NCI-H2029 (cell line): ENCODE measurements at places on chromosomes 12 and 14.

DNA sequence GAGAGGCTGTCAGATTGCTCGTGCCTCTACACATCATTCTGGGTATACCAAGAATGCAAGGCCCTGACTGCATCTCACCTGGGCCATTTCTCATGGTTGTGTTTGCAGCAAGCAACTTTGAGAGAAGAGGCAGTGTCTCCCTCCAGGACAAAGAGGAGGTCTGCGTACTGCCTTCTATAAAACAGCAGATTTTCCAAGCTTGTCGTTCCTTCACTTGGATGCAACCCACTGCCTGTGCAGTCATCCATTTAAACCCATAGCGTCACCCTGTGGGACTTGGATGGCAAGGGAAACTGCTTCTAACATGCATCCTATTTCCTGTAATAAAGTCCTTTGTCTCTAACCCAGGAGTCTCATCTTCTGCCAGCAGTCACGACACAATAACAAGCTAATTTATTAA, 1.3 kb downstream of the POMT2 start:
- no peak for DNase-seq

DNA sequence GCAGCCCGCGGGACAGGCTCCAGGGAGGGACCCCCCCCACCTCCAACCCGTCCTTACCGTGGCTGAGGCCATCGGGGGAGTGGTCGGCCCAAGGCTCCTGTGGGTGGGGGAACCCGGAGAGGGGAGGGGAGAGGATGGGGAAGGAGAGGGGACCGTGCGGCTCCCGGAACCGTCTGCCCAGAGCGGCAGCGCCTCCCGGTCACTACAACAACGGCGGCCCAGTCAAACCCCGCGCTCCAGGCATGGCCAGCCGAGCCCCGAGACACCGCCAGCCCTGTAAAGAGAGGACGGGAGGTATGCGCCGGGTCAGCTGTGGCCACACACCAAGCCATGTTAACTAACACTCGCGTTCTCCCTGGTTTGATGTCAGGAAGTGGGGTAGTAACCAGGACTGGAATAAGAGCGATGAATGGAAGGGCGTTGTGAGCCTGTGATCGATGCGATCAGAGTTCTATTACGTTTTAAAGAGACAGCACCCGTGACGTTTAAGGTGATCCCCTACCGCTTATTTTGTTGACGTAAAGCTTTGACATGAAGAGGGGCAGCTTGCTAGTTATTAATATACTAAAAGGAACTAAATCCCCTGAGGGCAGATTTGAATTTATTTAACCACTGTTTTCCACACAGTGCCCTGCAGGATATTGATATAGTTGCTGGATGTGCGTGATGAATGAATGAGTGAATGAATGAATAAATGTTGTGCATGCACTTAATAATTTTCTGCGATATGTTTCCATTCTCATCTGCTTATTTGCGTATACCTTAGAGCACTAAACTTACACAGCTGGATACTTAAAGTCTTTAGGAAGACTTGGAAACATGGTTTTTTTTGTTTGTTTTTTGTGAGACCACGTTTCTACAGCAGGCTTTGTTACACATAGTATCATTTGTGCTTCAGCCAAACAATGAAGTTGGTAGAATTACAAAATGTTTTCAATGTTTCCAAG, at the start of gene POC1B:
POC1B (minus strand) TSS at position 224 of the 947 bp plus-strand sequence; CDS start at position 72, 152 bp downstream.
- peak; percentile 70 for DNase-seq

DNA sequence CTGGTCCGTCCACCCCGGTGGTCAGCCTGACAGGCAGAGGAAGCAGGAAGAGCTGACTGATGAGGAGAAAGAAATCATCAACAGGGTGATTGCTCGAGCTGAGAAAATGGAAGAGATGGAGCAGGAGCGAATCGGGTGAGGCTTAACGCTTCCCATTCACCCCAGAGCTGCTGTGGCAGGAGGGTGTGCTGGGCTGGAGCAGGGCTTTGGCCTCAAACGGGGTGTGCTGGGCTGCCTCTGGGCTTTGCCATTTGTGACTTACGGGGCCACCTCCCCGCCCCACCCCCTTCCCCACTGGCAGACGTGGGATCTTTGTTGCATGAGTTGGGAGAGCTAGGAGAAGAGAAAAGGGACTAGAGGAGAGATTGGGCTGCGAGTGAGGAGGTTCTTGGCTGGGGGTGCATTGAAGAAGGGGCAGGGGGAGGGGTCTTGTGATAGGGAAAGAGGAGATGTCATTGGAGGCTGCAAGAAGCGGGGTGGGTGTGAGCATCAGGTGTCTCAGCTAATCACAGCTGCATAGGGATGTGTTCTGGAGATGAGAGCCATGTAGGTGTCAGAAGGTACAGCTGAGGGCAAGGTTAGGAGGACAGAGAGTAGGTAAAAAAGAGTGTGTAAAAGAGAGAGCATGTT, 56.3 kb downstream of the RPH3A start:
- DNase-seq = no peak

- peak; percentile 39 for DNase-seq
Measured at GRCh38 chr12:121712461-121713256, at the start of gene TMEM120B. Gene TMEM120B, plus strand, starts transcription at chr12:121712752. Its CDS starts 144 bp downstream, at chr12:121712896.

- DNase-seq = no peak
Measured at GRCh38 chr12:128974881-128975280, 121.6 kb downstream of the GLT1D1 start.

GRCh38 chr14:95192311-95192710, 35.0 kb upstream of the DICER1 start:
- DNase-seq = no peak

- no peak for DNase-seq
Measured at GRCh38 chr12:94289461-94290312, 141.3 kb downstream of the PLXNC1 start.

- no peak for DNase-seq
Measured at GRCh38 chr14:89422181-89422951, 5.3 kb upstream of the FOXN3 start.

- DNase-seq = peak; percentile 55
Measured at GRCh38 chr12:95918194-95918993, 24.0 kb downstream of the CCDC38 start.

DNA sequence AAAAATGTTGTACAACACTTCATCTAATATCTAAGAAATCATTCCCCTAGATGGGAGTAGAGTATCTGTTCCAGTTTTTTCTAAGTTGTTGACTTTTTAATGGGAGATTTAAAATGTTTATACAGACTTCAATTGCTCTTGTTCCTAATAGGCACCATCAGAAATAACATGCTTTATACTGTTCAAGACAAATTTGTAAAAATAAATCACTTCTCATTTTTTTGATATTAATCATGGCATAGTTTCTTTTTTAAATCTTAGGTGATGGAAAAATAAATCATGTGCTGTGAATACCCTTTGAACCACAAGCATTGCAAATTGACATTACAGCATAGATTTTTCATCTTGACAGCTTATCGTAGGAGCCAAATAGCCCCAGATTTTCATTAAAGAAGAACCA, 473.5 kb upstream of the MGAT4C start:
- DNase-seq = no peak

GRCh38 chr14:24231263-24232120, 675 bp downstream of the NEDD8 start:
- no peak for DNase-seq

DNA sequence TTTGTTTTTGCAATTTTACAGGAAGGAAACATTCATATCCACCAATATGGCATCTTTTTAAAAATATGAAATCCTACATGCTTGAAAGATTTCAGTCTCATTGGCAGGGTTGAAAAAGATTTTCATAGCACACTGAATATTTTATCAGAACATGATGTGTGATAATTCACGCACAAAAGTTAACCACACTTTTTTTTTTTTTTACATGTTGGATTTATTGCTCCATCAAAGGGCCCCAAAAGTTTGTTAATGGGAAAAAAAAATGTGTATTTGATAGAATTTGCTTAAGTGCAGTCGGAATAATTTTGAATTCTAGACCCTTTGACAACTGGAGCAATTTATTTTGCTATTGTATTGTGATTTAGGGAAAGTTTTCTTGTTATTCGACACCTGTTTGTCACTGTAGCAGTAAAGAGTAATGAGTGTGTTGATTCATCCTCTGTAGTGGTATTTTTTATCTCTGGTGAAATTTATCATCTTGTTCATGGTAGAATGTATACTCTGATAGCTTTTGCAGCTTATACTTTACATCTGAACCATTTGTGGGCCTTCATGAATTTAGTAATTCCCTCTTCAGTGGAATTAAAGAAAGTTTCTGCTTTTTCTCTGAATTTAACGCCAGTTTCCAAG, 1.1 kb downstream of the EML1 start:
- DNase-seq = no peak

DNA sequence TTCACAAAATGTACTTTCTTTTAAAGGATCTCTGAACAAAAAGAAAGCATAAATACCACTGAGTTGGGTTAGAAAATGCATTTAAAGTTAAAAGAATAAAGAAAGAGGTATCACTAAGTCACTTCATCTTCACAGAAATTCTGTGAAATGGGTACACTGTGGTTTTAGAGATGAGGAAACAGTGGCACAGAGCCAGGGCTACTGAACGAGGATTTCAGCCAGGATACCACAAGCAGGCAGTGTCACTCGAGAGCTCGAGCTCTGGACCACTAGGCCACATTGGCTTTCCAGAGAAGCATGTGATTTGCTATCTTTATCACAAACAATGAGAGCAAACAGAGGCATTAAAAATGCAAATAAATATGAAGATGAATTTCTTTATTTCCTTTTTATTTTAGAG, 51.0 kb downstream of the WDHD1 start:
- DNase-seq = no peak

DNA sequence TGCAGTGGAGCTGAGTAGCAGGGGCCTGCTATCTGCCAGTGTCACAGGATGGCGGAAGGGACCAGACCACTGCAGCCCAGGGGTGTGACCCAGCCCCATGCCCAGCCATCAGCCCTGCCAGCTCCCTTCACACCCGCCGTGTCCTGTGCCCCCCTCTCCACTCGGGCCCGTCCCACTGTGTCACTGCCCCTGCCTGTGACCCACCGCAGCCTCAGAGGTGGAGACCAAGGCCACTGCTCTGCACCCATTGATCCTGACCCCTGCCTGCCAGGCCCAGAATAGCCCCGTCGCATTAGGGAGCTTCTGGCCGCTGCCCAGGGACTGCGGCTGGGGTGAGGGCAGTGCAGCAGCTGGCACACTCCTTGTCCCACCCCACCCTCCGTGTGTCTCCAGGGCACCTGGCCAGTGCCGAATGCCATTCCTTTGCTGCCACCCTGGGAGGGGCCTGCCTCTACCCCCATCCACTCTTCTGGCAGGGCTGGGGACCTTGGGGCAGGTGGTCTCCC, 2.1 kb upstream of the CRIP2 start:
- DNase-seq = no peak

DNA sequence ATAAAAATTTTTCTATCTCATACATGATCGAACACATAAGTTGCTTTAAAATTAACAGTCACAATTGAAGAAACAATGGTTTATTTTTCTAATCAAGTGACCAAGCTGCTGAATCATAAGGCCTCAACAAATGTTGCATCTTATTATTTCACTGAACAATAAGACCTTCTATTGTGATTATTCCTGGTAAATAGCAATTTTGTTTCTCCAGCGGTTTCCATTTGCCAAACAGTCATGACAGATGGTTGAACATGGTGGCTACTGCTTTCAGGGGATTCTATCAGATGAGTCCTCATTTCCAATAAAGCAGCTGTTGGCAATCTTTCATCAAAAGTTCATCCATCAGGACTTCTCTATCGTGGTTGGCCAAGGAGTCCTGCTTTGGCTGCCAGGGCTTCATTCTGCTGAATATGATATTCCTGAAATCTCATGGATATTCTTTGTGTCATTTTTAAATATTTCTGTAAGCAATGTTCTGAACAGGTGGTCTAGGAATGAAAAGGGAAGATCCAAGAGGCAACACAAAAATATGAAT, 13.0 kb downstream of the TOMM20L start:
- no peak for DNase-seq

- DNase-seq = peak; percentile 16
Measured at GRCh38 chr12:123363740-123364531, 711 bp downstream of the SBNO1 start.

GRCh38 chr12:75705749-75706711, 194.6 kb upstream of the KRR1 start:
- DNase-seq = no peak

DNA sequence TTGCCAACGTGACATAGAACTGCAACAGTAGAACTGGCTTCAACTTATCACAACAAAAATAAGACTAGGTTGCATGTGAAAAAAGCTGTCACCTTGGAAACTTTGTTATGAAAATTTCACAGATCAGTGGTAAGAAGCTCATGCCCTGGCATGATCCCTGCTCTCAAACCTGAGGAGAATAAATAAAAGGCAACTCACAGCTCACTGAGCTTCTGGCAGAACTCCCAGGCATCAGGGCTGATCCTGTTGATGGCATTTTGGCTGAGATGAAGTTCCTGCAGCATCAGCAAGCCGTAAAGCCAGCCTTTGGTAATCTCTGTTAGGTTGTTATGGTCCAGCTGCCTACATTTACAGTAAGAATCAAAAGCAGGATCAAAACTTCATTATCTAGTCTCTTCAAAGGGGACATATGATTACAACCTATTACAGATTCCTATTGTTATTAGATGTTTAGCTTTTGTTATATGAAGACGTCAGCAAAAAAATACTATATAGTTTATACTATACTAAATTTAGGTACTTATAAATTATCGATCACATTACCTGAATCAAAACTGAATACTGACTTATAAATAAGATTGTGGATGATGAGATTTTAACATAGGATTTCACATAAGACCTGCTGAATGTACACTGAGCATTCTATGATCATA, 32.0 kb downstream of the LRIG3 start:
- DNase-seq = peak; percentile 88

- DNase-seq = no peak
Measured at GRCh38 chr12:674272-674781, 11.1 kb upstream of the NINJ2 start.

DNA sequence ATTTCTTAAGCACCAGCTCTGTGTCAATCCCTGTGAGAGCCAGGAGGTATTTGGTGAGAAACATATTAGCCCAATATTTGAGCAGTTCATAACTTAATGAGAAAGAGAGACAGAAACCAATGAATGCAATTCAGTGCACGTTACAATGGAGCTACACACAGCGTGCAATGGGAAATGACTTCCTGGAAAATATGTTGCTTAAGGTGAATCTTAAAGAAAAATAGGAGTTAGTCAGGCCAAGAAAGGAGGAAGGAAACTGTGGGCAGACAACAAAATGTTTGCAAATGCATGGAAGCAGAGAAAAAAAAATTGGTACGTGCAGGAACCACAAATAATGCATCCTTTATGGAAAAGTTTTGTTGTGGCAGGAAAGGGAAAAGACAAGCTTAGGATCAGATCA, 481.7 kb downstream of the BCAT1 start:
- no peak for DNase-seq

DNA sequence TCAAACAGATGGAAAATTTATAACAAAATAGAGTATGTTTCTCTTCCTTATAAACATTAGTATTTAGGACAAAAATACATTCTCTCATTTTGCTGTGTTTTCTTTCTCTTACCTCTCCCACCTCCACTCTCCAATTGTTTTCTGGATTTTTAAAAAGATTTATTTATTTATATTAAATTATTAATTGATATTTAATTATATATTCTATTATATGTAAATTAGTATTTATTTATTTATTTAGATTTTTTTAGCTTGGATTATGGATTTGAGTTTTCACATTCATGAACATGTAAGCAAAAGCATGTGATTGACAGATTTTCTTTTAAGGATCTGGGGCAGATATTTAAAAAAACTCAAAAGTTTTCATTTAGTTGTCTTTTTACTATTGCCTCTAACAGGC, 35.6 kb downstream of the SCN8A start:
- DNase-seq = no peak
